ENCODE measurements at places on chromosomes 1 and 21.

DNA sequence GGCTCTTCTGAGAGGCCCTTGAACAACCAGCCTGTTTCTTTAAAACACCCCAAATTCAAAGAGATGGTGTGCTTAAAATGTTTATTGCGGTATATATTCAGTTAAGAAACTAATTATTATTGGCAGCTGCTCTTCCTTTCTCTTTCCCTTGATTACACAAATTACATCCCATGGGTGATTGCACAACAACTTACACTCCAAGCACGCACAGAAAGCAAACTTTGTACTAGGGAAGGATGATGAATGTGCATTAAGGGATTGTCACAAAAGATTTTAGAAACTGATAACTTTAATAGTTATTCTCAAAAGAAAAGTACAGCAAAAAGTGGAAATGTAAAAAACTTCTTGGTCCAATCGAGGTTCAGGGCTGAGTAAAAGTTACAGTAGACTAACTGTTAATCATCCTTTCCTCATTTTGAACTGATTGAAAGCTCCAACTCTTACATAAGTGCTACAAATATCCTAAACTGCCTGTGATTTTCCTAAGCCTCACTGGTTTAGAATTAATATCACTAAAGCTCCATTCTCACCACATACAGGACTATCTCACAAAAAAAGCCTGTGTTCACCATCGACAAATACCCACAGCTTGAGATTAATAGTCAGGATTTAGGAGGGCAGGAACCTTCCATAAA, 153.4 kb downstream of the TTLL7 start:
- no peak for DNase-seq

GRCh38 chr1:170271430-170272161, 125.8 kb downstream of the NTMT2 start:
- DNase-seq, result no peak

- no peak for DNase-seq
Measured at GRCh38 chr1:11318982-11319381, 46.0 kb downstream of the UBIAD1 start.

GRCh38 chr1:41774471-41774990, 144.2 kb downstream of the HIVEP3 start:
- no peak for DNase-seq

GRCh38 chr1:109467301-109467777, 993 bp downstream of the SYPL2 start:
- DNase-seq, result no peak

DNA sequence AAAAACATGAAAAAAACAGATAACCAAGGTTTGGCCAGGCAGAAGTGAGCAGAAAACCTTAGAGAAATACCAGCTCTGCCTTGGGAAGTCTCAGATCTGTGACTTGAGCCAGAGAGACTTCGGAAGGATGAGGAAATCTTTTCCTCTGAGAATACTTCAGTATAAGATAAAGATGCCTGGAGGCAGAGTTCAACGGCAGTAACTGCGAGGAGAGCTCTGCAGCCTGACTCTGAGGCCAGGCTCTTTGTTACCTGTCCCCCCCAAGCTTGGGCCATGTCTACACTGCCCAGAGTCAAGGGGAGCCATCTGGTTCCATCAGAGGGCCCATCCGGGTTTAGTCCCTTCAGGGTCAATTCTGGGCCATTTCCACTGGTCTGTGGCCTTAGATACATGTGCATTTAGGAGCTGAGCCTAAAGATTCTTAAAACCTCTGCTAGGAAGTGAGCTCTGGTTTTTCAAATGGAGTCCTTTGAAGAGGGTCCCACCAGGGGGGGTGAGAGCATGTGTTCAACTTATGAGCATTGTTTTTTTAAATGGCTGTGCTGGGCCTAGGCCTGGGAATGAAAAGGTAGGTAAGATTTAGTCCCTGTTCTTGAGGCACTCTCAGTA, 8.7 kb downstream of the KIRREL1 start:
- no peak for DNase-seq

DNA sequence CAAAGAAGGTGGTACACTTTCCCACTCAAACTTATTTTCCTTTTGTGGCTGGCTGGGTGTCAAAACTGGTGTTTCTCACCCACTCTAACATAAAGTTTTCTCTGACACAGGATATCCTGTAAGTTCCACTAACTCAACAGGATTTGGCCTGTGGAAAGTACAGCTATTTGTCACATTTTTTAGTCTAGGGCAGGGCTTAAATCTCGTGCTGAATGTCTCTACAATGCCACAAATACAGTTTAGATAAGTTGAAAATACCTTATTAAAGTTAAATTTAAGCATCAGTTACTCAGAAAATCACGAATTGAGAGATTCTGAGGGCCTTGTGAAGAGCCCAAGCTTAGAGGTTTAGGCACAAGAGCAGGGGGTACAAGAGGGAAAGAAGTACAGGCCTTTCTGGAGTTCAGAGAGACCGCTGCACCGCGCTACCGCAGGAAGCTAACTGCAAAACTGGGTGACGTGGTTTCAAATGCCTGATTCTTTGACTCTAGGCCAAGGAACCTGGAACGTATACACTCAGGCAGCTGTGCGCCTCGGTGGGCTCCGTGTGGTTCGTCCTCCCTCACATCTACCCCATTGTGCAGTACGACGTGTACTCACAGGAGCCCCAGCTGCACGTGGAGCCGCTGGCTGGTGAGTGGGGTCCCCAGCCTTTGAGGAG, 23.4 kb upstream of the PWP2 start:
- DNase-seq, result no peak

DNA sequence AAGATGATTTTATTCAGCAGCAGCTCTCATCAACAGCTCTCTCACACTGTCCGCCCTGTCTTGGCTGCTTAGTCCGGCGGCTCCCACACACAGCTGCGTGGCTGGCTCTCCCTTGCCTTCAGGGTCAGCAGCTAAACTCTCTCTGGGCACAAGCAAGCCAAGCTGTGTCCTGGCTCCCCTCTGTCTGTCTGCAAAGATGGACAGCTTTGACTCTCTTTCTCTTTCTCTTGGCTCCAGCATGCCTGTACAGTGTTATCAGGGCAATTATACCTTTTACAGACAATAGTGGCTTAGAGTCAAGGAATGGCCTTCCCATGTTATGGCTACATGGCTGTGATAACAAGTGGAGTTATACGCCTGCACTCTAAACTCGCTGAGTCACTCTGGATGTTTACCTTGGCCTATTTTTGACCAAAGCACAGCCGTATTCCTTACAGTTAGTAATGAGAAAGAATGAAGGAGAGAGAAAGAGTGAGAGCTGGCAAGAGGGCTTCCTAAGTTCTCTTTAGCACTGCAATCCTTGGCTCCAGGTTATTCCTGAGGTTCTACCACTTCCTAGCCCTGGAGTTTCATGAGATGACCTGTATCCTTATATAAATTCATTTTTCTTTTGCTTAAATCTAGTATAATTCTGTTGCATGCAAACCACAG, 59.9 kb upstream of the ZSWIM5 start:
- no peak for DNase-seq

DNA sequence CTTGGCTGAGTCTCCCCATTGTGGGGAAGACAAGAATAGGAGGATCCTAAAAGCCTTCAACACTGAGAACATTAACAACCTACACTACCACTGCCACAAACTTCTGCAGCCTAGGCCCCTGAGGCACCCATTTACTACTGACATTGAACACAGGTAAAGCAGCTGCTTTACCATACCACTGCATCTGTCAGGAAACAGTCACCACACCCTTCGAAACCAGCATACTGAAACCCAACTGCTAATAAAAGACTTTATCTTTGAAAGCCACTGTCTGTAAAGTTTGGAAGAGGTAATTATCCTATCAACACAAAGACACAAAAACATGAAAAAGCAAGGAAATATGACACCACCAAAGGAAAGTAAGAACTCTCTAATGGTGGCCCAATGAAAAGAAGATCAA, 7.4 kb downstream of the IFNAR1 start:
- no peak for DNase-seq

DNA sequence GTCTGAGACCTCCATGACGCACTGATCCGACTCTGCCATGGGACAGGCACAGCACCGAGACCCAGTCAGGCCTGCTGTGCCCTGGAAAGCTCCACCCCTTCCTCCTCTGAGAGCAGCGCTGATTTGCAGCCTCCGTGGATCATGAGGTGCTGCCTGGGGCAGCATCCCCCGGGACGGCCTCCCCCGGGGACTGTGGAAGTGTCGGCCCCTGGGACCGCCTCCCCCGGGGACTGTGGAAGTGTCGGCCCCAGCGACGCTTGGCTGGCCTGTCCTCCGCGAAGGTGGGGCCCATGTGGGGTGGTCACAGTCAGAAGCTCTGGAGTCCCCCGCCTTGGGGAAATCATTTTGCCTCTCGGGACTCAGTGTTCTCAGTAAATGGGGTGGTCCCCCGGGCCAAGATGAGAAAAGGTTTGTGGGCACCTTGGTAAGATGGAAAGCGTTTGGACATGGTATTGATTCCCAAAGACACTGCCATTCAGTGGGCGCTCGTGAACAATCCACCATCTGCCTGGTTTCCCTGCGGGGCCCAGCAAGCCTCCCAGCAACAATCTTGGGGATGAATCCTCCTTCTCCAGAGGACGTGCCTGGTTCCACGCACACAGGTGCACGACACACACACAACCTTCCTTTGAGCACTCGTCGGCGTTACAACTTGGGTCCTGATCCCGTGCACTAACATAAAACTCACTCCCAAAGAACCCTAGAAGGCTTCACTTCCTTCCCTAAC, 3.0 kb downstream of the TFF2 start:
- no peak for DNase-seq

GRCh38 chr1:11977625-11978024, 2.6 kb upstream of the MFN2 start:
- DNase-seq, result no peak

DNA sequence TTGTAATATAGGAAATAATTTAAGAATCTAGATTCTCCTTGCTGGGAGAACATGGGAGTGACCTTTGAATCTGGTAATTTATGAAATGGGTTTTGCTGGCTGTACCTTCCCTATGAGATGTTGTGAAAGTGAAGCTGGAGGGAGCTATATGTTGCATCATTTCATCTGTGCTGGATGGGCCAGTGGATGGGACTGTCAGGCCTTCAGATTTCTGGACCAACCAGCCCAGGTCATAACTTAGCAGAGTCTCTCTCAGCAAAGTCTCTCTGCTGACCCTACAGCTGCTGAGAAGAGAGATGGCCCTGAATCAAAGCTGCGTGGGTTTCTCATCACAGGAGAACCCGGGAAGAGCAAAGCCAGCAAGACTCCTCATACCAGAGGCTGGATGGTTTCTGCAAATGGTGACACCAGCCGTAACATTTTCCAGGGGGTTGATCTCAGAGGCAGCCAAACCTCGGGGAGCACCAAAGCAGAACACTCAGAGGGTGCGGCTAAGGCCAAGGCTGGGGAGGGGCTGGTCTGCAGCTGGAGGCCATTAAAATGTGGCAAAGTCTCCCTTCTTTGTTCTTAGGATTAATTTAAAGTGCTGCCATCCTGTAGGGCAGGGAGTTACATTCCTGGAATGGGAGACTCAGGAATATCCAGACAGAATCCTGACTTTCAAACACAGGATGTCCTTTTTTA, 18.2 kb upstream of the PTGFRN start:
- no peak for DNase-seq

DNA sequence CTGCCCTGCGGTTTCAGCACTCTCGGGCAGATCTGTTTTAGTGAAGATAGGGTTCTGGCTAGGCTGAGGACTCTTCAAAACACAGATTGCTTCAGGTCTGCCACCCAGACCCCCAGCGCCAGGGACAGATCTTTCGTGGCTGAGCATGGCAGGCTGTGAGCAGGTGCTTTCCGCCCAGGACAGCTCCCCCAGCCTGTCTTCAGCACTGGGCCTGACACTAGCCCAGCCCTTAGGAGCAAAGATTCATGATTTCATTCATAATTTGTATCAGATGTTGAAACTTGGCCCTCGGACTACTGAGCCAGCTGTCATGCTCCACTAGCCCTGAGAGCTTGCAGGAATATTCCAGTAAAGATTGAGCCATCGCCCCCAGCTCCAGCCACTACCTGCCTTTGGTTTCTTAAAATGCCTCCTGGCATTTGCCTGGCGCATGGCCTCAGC, 5.9 kb downstream of the ADPRS start:
- DNase-seq, result no peak

DNA sequence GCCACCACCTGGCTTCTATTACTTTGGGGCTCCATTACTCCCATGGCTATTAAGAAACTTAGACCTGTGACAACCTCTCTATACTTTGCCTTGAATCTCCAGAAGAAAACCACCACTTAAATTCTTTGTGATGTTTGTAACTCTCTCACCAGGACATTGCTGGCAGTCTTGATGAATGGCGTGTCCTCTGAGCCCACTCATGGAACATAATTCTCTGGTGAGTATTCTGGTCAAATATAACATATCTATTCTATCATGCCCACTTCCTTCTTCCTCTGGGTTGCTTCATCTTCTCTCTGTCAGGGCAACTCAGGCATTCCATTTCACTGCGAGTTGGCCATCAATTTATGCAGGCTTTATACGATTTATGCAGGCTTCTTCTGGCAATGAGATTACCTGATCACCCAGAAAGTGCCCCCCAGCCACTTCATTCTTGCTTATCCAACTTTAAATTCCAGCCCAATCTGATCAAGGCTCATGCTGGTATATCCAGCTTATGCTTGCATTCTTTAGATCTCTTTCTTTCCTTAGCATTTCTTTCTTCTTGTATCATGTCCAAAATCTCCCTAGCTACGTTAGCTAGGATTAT, 112.0 kb upstream of the CHRM3 start:
- no peak for DNase-seq

DNA sequence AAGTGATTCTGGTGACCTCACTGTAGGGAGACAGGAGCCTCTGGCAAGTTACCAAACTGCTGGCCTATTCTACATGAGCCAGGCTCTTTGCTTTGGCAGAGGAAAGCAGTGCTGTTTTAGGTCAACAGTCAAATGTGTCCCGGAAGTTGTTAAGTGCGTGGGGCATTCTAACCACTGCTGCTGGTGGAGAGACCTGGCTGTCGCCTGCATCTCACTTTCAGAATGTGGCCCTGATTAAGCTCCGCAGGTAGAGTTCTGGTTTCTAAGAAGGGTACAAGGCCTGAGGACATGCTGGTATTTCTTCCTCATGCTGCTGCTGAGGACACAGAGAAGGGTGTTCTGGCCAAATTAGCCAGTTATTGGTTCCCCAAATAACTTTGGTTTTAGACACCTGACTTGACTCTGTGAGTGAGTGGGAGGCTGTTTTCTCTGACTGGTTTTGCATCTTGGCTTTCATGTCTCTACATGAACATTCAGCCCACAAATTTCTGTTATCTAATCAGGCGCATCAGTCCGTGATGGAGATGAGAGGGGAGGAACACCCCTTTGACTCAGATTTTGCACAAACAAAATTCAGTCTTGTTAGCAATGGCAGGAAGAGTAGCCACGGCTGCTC, 120.8 kb downstream of the LMO4 start:
- no peak for DNase-seq

- DNase-seq, result no peak
Measured at GRCh38 chr21:46066591-46067331, 31.2 kb upstream of the COL6A2 start.

DNA sequence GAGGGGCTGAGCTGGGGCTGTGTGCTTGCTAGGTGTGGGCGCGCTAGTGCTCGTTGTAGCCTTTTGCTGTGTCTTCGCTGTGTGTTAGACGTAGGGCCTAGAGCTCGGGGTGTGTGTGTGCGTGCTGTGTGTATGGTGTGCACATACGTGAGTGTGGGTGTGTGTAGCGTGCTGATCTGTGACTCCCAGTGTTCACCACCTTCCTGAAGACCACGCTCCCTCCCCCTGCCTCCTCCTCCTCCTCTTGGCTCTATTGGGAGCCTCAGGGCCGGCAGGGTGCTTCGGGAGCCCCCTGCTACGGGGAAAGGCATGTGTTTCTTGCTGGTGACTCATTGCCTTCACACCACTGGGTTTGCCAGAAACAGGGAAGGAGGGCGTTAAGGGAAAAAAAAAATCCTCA, 9.4 kb upstream of the KCNC4 start:
- no peak for DNase-seq

- DNase-seq, result peak; percentile 98
Measured at GRCh38 chr1:209747580-209748262, 8.1 kb upstream of the TRAF3IP3 start.

- no peak for DNase-seq
Measured at GRCh38 chr1:30976143-30976542, 67.6 kb upstream of the SDC3 start.

All from NT2/D1 (cell line).